ENCODE measurements at places on chromosomes 1 and 21.

DNA sequence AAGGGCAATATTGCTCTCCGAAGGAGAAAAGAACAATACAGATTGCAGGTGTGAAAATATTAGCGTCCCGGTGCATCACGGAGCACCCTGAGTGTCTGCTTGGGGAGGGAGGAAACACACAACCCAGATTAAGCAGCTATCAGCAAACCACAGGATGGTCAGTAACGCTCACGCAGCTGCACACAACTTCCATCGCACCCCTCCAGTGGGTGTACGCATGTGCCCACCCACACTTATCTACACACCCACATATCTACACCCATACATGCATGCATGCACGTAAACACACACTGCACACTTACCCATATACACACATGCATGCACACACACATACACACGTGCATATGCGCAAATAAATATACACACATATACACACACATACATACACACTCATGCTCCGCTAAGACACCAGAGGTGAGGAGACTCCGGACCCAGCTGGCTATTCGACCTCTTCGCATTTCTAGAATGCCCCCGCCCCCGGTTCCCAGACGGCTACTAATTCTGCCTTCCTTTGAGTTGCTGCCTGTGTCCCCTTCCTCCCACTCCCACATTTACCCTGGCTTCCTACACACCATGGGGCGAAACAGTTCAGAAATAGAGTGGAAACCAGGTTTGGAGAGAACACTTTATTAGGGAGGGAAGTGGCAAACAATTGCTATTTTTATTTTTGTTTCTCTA, 26.2 kb downstream of the ITPKB start:
- no peak for DNase-seq

GRCh38 chr21:31395268-31395667, 51.2 kb upstream of the TIAM1 start:
- DNase-seq, result no peak

- DNase-seq, result no peak
Observed at GRCh38 chr1:10901891-10902805, 105.7 kb upstream of the CASZ1 start.

DNA sequence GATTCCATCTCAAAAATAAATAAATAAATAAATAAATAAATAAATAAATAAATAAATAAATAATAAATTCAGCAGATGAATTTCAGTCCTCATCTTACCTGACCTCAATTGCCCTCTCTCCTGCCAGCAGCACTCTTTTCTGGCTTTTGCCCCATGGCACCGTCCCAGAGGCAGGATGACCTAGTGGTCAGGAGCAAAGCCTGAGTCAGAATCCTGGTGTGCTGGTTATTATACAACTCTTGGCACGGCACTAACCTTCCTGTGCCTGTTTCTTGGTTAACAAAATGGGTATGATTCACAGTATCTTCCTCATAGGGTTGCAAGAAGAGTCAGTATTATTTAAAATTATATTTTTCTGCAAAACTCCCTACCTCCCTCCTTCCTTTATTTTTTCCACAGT, 43.0 kb downstream of the NKAIN1 start:
- DNase-seq, result no peak

DNA sequence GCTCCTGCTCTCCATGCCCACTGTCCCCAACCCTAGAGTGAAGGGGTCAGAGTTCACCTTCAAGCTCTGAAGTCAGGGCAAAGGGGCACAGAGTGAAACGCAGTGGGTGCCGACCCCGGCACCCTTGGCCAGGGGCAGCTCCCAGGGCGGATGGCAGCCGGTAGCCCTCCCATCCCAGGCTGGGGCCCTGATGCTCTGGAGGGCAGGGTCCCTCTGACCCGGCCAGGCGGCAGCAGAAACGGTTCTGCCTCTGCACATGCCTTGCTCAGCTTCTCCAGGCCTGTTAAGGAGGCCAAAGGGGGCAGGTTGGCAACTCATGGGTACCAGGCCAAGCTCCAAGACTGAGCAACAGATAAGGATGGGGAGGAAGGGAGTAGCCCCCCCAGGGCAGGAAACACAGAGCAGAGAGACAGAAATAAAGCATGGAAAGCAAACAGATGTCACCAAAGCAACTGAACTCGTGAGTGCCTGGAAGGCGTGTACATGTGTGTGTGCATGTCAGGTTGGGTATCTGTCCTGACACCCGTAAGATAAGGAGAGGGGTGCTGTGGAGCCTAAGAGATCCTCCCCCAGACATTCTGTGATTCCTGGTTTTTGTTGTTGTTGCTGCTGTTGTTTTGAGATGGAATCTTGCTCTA, 112.3 kb upstream of the IFFO2 start:
- DNase-seq, result no peak

DNA sequence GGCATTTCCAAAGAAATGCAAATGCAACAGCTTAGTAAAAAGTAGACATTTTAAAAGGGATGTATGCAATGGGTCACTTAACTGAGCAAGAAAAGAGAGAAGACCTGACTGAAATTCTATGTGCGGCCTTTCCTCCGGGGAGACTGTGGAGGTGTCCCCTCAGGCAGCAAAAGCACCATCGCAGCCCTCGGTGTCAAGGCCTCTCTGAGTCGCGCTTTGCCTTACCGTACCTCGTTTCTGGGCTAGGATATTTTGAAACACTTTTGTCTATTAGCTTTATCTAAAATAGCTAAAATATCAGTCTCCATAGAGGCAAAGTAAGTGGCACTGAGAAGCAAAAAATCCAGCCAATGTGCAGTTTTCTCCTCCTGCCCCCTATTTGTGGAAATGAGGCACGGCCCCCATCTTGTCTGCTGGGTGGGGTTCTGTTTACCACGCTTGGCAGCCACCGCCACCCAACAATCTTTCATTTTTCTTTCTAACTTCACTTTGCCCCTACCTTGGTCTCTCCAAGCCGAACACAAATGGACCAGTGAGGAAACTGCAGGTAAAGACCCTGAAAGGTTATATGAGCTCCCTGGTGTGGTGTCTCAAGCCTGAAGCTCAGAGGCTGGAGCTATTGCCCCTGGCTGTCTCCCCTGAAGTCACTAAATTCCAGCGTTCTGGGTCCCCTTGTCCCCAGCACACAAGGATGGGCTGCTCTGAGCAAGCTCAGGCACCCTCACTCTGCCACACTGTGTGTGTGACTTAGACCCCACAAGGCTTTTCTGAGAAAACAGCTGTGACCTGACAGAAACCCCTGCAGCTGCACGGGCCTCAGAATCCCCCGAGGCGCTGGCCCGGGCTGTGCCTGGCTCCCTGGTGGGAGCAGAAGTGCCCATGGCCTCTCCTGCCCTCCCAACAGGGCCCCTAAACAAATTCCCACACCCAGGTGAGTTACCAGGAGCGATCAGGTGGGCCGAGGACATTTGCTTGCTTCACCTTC, 1.6 kb downstream of the CD247 start:
- DNase-seq, result no peak

GRCh38 chr21:46069166-46069565, 28.7 kb upstream of the COL6A2 start:
- DNase-seq, result no peak

DNA sequence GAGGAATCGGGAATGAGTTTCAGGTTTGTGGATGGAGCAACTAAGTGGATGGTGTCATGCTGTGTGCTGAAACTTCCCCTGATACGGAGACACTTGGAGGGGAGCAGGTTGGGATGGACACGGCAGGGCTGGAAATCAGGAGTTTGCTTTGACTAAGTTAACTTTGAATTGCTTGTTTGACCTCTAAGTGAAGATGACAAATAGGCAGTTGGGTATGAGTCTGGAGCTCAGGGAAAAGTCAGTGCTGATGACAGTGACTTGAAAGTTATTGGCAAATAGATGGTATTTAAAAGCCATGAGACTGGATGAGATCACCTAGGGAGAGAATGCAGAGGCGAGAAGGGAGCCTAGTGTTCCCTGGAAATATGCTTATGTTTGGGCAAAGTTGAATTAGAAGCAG, 12.8 kb upstream of the ZSCAN20 start:
- no peak for DNase-seq

GRCh38 chr1:156371553-156372264, 2.7 kb downstream of the RHBG start:
- no peak for DNase-seq

DNA sequence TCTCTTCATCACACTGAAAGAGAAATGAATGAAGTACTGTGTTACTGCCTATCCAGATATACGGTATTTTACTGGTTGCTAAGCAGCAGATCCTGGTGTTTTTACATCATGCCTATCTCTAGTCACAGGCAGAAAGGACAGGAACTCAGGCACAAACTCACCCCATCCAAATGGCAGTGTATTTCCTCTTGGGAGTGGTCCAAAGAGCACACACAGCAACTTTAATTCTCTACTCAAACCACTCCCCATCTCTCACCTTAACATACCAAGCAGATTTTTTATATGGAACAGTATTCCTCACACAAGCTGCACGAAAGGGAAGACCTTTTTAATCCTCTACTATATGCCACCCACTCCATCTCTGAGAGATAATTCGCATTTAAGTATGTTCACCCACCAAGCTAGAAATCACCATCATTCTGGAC, 27.3 kb downstream of the EIF4G3 start:
- no peak for DNase-seq

GRCh38 chr1:168497376-168497950, 46.3 kb downstream of the XCL2 start:
- no peak for DNase-seq

- DNase-seq, result no peak
Observed at GRCh38 chr1:47669081-47669585, 231.3 kb downstream of the FOXD2 start.

GRCh38 chr1:186605762-186606350, 74.4 kb downstream of the PTGS2 start:
- peak; percentile 15 for DNase-seq

DNA sequence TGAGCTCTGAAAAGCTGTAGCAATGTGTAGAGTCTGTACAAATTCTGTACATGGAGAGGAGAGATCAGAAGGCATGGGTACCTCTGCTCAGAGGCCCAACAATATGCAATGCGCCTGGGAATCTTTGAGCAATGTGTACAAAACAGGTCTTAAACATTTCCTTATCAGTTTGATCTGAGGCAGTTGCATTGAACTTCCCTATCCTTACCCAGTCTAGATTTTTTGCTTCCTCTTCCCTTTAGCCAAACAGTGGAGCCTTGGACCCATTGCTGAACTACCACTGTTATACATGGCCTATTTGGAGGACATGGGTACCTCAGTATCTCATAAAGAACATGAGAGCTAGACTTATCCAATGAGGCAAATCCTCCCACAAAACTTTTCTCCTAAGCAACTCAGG, 12.6 kb upstream of the MNDA start:
- no peak for DNase-seq

GRCh38 chr21:25188677-25189079, 418.6 kb downstream of the MRPL39 start:
- DNase-seq, result no peak

DNA sequence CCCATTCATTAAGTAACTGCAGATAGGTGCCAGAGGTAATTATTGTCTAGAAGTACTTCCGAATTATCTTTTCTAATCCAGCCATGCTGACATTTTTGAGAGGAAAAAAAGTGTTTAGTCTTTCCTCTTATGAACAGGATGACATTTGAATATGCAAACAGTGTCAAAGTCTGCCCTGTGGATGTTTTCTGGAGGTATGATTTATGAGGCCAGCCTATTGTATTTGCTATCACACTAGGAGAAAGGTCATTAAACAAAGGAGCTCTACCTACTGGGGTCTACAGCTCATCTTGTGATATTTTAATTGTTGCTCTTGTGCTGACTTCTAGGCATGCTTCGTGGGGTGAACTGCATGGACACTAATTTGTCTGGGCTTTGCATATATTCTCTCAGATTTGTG, 559.7 kb upstream of the CAMK1G start:
- no peak for DNase-seq

DNA sequence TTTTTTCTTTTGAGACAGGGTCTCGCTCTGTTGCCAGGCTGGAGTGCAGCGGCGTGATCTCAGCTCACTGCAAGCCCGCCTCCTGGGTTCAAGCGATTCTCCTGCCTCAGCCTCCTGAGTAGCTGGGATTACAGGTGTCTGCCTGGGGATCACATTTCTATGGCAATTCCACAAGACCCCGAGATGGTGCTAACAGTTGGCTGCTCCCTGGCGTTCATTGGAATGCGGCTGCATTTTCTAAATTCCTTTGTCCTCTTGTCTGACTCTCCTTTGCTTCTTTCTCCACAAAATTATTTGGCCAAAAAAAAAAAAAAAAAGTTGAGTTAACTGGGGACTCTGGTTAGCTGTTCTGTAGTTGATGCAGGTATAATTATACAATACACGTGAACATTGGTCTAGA, 176.4 kb downstream of the ETS2 start:
- no peak for DNase-seq

GRCh38 chr1:193185901-193186731, at the start of gene B3GALT2:
Gene B3GALT2 (minus strand): TSS chr1:193186613. CDS start chr1:193181562, 5,051 bp downstream.
- DNase-seq, result no peak

DNA sequence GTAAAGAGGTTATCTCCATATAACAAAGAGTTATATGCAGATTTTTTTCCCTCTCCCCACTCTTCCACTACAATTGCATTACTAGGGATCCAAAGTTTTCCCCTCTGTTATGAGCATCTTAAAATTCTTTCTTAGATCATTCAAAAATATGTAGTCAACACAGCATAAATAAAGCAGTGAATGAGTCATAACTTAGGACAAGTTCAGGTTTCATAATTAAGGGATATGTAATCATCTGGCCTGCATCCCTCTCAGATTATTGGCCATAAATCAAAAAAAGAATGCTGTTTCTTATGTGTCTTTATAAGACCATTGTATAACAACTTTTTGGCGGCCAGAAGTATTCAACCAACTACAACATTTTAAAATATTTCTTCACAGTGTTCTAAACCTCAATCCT, 1526.1 kb downstream of the KCNT2 start:
- DNase-seq, result no peak

GRCh38 chr1:52127181-52128180, 14.4 kb upstream of the ZFYVE9 start:
- no peak for DNase-seq

GRCh38 chr1:83960669-83961277, 38.2 kb downstream of the TTLL7 start:
- DNase-seq, result no peak

DNA sequence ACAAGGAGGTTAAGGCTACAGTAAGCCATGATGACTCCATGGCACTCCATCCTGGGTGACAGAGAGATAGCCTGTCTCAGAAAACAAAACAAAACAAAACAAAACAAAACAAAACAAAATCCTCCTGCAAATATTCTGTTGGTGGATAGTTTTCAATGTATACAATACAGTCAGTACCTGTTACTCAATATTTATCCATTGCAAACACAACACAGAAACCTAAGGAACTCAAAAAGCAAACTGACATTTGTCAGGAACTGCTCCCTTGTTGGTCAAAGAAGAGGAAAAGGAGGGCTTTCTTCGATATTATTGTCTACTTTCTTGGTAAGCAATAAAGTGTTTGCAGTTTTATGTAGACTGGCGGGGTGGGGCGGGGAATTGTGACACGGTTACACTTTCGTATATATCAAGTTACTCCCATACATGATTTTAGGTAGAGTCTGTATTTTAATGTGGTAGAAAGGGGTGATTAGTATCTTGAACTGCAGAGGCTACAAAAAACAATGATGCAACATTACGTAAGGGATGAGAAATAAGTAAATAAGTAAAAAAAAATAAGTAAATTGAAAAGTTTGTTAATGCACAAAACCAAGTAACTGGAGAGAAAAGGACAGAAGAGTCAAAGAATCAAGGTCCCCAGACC, 31.8 kb downstream of the APP start:
- no peak for DNase-seq

GRCh38 chr1:235675152-235675890, 25.7 kb upstream of the GNG4 start:
- no peak for DNase-seq

GRCh38 chr1:156295391-156295947, at the start of gene GLMP:
Gene GLMP (minus strand): TSS chr1:156295679. CDS start chr1:156295645, 34 bp downstream.
- no peak for DNase-seq
